ENCODE measurements at places on chromosomes 7 and 10.

- peak; percentile 29 for DNase-seq
Observed at GRCh38 chr10:90288391-90288933, 569.4 kb downstream of the HTR7 start.

DNA sequence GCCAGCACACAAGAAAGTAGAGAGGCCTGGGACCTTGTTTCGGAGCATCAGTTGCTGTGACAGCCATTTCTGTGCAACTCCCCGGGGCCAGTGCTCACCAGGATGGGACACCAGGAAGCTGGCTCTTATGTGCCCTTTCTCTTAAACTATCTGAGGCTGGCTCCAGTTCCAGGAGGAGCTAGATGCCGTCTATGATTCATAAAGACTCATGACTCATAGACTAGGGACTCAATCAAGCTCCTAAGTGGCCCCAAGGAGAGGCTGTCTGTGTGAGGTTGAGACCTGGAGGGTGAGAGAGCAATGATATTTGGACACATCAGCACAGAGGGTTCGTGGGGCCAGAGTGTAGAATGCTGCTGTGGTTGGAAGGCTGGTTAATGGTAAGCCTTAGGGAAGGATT is 580.1 kb downstream of the CCSER2 start:
- peak; percentile 3 for DNase-seq

GRCh38 chr7:135939261-135939812 is 37.8 kb downstream of the MTPN start:
- DNase-seq, result no peak

DNA sequence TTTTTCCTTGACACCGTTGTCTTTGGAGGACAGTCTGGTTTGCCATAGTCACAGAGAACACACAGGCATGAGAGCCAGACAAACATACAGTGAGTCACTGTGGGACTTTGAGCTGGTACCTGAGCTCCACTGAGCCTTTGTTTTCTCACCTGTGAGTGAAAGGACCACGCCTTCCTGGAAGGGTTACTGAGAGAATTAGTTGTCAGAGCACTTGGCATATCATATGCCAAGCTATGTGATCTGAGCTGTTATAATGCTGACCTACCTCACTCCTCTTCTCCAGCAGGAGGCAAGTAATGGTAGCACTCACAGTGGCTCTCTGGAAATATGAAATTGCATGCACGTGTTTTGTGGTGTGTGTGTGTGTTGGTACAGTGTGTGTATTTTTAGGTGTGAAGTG is 59.7 kb downstream of the CXCL12 start:
- no peak for DNase-seq

GRCh38 chr7:142228537-142229104 is 29.2 kb downstream of the PRSS58 start:
- no peak for DNase-seq

DNA sequence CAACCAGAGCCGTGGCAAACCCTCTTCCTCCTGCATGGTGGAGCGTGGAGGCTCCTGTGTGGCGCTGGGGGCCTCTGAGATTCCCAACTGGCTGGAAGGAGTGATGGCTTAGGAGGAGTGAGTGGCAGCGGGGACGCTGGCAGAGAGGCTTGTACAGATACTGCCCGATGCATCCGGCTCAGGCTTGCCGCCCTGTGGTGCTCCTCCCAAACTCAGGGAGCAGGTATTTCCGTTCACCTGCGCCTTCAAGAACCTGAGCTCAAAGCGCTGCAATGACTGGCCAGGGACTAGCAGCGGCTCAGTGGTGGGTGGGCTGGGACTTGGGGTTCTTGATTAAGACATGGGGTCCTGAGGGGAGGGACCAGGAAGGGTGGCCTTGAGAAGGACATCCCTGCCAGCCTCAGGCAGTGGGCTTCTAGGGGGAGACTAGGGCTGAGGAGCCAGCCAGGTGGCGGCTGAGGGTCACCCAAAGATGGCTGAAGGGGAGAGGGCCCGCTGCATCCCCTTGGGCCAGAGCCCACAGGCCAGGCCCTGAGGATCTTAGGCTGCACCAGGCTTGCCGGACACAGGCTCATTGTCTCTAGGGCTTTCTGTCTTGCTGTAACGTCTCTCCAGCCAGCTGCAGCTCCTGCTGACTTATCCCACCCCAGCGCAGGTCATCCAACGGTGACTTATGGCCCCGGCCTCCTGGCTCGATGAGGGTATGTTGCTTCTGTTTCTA is 3.2 kb downstream of the ZNF775 start:
- no peak for DNase-seq

GRCh38 chr10:19922236-19922963 is 106.2 kb downstream of the PLXDC2 start:
- peak; percentile 91 for DNase-seq

DNA sequence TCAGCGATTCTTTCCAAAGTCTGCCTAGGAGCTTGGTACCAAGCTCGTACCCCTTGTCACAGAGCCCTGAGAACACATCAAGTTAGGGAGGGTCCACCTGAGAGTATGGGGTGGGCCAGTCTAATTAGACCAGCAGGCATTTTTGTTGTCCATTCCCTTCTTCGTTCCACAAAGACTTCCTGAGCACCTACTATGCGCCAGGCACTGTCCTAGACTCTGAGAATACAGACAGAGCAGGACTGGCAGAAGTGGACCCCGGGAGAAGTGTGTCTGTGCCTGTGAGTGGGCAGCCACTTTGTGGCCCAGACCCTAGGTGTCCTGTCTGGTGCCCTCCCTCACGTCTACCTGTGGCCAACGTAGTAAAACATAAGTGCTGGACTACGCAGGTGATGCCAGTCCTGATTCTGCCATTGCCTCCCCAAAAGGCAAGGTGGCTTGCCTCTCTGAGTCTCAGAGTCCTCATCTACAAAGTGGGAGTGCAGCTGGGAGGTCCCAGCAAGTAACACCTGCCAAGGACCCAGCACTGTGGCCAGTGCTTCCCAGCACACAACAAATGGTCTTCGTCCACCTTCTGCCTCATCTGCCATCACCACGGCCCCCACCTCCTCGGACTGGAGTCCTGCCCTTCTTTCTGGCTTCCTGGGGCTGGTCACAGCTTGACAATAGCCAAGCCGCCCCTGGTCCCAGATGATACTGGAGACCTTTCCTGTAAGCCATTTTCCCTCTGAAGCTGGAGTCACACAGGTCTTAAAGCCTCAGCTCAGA is 54.3 kb upstream of the DUSP5 start:
- DNase-seq, result no peak

GRCh38 chr7:117312593-117313580 is 10.0 kb downstream of the WNT2 start:
- no peak for DNase-seq

DNA sequence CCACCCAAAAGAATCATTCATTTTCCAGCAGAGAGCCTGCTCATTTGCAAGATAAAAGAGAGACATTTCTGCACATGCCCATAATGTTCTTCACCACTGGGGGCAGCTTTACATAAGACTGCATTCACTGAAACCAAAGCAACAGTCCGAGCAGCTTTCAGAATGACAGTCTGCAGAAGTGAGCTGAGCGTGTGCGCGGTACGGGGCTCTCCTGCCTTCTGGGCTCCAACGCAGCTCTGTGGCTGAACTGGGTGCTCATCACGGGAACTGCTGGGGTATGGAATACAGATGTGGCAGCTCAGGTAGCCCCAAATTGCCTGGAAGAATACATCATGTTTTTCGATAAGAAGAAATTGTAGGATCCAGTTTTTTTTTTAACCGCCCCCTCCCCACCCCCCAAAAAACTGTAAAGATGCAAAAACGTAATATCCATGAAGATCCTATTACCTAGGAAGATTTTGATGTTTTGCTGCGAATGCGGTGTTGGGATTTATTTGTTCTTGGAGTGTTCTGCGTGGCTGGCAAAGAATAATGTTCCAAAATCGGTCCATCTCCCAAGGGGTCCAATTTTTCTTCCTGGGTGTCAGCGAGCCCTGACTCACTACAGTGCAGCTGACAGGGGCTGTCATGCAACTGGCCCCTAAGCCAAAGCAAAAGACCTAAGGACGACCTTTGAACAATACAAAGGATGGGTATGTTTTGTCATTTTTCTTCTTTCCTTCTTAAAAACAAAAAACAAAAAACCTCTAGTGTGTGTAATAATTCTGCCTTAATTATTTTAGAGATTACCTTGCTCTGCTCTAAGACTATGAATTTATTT is at the start of gene LRRTM3:
Gene LRRTM3, plus strand, starts transcription at position 141 of the 820 bp plus-strand sequence.
- peak; percentile 70 for DNase-seq

GRCh38 chr10:130175074-130175473 is 38.9 kb downstream of the GLRX3 start:
- DNase-seq, result no peak

DNA sequence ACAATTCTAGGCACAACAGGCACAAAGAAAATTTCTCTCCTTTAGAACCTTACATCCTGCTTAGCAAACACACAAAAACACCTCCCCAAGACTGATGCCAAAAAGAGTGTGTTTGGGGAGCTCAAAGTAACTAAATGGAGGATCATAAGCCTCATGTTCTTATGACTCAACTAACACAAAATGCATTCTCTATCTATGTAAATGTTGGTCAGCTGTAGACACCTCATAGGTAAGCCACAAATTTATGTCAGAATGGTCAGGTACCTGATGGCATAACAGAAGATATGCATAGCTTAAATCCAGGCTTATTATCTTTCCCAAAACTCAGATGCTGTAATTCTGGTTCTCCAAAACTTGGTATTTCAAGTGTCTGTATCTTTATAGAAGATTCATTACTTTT is 315.1 kb downstream of the C7orf25 start:
- peak; percentile 58 for DNase-seq

DNA sequence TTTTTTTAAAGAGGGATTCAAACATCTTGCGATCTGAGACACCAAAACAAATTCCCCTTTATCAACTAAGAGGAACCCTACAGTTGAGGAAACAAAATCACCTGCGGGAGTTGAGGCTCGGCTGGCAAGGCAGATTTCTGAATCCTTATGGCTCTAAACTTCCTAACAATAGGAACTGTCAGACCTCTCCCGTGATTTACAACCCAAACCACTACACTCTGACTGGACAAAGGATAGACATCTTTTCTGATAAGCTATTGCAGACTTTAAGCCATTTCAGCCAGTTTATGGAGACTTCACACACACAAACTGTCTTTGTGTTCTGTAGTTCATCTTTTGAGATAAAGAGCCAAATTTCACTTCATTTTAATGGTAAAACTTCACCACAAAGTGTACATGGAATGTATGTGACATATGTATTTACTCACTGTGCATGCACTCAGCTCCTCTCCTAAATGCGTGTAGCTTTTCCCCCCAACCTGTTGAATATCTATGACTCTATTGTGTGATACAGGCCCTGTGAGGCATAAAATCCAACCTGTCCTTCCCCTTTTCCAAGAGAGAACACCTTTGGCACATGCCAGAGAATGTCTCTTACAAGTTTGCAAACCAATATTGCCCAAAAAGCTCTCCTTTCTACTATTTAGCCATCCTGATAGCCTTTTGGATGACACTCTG is 15.4 kb upstream of the TSPAN13 start:
- DNase-seq, result no peak

DNA sequence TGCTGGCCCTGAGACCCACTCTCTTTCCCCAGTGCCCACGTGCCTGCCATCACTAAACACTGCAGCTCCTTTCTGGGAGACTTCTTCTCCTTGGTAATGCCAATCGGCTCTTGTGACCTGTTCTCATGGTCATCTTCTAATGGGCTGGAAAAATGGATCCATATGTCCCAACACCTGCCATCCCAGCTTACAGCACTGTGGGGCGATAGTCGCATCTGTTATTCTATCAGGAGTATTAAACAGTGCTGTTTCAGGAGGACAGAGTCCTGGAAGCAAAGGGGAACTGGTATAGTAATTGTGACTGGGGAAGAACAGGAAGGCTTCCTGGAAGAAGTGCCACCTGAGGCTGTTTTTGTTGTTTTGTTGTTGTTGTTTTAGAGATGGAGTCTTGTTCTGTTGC is 411.2 kb downstream of the GLRX3 start:
- DNase-seq, result no peak

DNA sequence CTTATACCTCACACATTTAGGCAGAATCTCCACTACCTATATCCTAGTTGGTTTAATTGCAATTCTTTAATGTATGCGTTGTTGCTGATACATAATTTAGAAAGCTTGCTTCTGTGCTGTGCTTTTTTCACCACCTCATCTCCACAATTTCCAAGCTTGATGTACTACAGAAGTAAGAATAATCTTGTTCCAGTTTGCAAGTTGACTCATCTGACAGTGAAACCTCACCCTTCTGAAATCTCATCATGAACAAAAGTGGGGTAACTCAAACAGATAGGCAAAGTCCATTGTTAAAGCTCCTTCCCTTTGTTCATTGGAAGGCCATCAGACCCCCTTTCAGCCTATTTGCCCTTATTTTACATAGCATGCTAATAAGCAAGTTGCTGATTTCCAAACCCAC is 13.6 kb downstream of the EIF4EBP2 start:
- DNase-seq, result no peak

DNA sequence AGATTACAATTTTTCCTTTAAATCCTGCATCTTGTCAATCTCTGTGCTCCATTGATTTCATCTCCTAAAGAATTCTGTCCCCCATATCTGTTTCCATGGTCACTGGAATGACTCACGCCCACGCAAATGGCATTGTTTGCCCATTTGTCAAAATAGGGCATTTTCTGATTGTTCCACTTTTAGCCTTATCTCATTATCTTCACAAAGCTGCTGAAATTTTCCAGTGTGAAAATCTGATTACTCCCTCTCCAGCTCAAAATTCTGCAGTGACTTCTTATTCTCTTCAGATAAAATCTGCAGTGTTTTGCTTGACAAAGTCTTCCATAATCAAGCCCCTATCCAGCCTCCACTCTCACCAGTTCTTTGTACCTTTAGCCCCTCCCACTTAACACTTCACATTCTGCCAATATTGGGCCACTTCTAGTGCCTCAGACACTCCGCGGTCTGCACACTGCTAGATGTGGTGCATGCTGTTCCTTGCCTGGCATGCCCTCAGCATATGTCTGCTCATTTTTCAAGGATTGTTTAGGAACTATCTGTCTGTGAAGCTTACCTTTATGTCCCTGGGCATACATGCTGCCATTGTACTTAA is 33.9 kb upstream of the CTTNBP2 start:
- no peak for DNase-seq

GRCh38 chr7:98483964-98484545 is 83.2 kb upstream of the BAIAP2L1 start:
- no peak for DNase-seq

Measured in mammary epithelial cell (primary cell).